Stimulated activated naive CD4-positive, alpha-beta T cell (primary cell): ENCODE measurements at places on chromosomes 7 and 10.

DNA sequence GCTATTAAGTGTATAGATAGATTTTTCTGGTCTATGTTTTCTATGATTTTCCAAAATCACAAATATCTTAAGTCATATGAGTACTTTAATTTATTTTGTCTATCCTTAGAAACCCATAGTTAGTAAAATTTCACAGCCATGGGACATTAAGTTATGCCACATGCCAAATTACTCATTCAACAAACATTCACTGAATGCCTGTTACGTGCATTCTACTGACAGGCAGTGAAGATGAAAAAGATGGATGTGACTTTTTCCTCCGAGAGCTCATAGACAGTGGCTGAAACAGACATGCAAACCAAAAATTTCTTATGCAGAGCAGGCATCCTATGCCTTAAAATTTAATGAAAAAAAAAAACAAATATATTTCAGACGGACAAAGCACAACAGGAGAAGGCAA is 84.9 kb downstream of the CHRM2 start:
- DNase-seq = no peak

DNA sequence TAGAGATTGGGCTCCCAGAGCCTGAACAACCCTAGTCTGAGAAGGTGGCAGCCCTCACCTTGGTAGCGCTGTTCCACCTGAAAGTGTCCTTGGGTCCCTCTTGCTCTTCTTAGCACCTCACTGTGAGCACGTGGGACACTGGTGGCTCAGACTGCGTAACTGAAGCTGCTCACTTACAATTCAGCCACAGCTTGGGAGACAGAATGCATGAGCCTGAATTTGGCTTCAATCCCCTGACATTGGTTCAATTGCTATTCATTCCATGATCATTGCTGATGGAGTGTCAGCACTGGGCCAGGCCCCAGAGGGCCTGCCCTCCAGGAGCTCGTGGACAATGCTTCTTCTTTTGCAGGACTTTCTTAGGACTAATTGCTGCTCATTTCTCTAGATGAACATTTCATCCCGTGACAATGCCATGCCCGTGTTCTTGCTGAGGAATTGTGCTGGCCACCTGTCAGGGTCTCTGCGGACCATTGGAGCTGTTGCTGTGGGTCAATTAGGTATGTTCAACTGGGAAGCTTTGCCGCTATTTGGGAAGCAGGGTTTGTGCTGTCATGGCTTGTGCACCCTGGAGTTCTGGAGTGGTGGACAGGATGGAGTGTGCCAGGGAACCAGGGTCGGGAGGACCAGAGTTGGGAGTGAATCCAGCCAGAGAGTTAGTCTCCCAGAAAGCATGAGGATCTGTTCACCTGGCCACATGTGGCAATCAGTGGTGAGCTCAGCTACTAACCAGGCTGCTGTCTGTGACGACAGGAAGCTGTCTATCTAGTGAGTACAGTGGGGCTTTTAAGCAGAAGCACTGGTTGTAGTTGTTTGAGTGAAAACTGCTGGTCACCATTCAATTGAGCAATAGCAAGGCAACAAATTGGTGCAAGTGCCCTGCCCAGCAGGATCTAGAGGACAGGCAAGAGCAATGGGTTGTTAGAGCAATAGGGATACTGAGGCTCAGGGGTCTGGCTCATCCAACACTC is 105.1 kb downstream of the WDFY4 start:
- no peak for DNase-seq

- DNase-seq = no peak
Measured at GRCh38 chr10:2202401-2202800, 465.1 kb upstream of the ADARB2 start.

DNA sequence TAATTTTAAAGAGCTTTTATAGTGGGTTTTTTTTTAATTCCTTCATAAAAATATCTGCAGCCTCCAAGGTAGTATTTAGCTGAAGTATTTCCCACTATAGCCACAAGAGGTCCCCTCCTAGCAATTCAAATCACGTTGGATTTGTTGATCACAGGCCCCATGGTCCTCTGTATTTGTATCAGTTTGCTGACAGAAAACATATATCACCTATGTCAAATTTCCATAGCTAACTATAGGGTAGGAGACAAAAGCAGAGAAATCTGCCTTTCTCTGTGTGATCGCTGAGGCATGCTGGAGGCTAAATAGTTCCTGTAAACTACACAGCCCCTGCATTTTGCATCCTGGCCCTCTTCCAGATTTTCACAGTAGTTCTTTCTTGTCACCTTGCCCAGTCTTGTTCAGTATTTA is 1.7 kb upstream of the CTNNA3 start:
- DNase-seq = peak; percentile 4

GRCh38 chr10:133201151-133201947 is 28.7 kb upstream of the UTF1 start:
- DNase-seq = no peak

DNA sequence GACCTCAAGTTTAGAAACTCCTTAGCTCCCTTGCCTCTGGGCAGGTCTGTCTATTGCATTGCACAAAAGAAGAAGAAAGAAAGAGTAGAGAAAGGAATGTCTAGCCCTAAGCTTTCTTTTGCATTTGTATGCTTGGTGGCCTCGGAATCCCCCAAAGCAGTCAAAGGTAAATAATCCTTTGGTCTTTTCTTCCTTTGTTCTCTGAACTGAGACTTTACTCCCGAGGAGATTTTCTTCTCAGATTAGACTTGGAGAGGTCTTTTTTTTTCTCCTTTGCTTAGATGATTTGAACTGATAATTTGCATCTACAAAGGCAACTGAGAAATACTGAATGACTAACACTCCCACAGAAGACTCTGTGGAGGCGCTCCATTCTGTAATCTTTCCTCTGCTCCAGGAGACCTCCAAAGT is 93.2 kb downstream of the AKR1D1 start:
- no peak for DNase-seq

DNA sequence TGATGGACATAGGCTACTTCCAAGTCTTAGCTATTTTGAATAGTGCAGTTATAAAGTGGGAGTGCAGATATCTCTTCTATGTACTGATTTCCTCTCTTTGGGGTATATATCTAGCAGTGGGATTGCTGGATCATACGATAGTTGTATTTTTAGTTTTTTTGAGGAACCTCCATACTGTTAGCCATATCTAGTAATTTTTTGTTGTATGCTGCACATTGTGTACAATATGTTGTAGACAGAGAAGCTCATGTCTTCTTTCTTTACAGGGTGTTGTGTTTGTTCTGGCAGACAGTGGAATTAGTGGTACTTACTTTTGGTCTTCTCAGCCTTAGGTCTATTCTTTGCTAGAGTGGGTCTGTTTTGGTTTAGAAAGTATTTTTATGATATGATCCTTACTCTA is 13.7 kb upstream of the DIP2C start:
- no peak for DNase-seq

GRCh38 chr7:39733881-39734632 is 110.7 kb downstream of the RALA start:
- DNase-seq = no peak

DNA sequence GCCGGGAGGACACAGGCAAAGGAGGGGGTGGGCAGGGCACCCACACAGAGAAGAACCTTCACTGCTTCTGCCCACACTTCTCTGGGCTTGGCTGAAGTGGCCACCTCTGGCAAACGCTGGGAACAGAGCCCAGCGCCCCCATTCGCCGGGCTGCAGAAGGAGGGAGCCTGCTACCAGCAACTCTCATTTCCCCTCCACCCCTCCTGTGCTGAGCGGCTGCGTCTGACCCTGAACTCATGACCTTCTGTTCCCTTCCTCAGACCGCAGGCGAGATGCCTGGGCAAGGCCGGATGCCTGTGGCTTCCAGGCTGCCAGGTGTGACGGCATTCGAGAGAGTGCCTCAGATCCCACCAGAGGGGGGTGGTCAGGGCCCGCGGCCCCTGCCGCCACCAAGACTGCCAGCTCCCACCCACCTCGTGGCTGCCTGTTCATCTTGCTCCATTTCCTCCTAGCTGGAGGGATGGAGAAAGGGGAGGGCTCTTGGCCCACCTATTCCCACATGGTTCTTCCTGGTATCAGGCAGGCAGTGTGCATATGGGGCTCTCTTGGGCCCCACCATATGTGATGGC is 19.8 kb downstream of the DNAJB12 start:
- DNase-seq = peak; percentile 69

- DNase-seq = no peak
Measured at GRCh38 chr7:82179311-82179710, 264.3 kb downstream of the CACNA2D1 start.

- no peak for DNase-seq
Measured at GRCh38 chr10:53886325-53887300, 914.4 kb downstream of the PCDH15 start.

- DNase-seq = no peak
Measured at GRCh38 chr7:124773339-124773738, 7.7 kb upstream of the GPR37 start.

- no peak for DNase-seq
Measured at GRCh38 chr7:139991269-139991666, 71.5 kb downstream of the PARP12 start.

GRCh38 chr10:60818134-60818770 is 40.0 kb downstream of the CDK1 start:
- DNase-seq = no peak

- peak; percentile 25 for DNase-seq
Measured at GRCh38 chr7:107856806-107857540, 34.0 kb upstream of the DLD start.

- DNase-seq = no peak
Measured at GRCh38 chr10:50260791-50261281, 9.5 kb upstream of the ASAH2 start.

DNA sequence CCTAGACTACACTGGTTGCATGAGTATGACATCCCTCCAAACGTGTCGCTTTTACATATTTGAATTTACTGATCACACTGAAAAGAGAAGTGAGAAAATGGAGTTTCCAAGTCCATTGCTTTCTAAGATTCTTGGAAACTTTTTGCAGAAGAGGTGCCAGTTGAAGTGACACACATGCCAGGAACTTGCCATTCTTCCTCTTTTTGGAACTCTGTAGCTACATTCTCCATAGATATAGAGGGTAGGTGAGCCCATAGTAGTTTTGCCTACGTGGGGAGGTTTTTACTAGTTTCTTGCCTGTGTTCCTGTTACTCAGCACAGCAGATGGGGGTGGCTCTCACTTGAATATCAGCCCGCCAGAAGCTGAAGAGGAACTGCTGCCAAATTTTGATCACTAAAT is 286.6 kb upstream of the NRP1 start:
- DNase-seq = no peak

GRCh38 chr7:159149488-159149887 is 4.8 kb upstream of the VIPR2 start:
- no peak for DNase-seq

DNA sequence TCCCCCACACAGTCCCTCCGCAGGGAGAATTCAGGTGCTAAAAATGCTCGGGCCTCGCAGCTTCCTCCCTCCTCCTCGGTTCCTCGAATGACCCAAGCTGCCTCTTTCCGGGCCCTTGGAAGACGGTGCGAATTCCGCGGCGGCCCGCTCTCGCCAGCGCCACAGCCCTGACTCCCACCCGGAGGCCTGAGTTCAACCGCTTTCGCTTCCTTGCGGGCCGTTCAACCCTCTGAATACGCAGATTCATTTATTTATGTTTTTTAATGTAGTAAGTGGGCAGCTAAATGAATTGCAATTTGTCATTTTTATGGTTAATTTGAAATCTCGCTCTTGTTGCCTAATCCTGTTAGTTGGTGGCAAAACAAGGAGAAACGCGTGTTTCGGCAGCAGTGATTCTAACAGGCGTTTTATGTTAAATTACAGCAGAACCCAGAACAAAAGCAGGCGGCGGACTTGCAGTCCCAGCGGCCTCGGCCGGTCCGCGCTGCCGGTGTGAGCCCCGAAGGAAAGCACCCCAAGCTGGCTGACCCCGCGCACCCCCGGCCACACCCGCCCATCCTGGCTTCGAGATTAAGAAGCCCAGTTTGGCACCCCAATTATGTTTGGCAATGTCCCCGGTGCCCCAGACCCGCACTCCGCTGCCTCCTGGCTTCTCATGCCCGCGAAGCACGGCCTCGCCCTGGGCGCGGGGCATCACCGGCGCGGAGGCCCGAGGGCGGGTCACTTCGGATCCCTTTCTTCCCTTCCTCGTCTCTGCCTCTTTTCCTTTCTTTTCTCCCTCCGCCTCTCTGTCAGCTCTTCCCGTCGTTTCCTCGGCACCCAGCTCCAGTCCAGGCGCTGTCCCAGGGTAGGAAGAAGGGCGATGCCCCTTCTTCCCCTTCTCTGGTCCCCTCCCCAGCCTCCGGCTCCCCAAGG is 75.9 kb downstream of the INSIG1 start:
- no peak for DNase-seq

- no peak for DNase-seq
Measured at GRCh38 chr7:12727455-12728191, 40.2 kb downstream of the ARL4A start.

- no peak for DNase-seq
Measured at GRCh38 chr7:158367634-158367982, 220.0 kb downstream of the PTPRN2 start.

DNA sequence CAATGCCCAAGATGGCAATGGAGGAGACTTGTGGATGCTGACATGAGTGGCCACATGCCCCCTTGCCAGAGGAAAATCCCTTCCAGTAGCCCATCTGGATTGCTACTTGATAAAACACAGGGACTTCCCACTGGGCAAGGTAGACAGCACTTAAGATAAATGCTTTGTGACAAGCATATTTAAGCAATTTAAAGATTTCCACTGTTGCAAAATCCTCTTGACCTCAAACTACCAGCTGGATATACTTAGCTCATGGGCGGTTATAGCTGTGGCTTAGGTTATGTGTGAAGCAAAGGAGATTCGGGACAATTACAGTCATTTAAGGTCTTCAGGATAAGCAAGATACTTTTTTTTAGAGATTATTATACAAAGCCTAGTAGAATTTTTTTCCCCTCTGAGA is 238.1 kb downstream of the BMPER start:
- DNase-seq = no peak

DNA sequence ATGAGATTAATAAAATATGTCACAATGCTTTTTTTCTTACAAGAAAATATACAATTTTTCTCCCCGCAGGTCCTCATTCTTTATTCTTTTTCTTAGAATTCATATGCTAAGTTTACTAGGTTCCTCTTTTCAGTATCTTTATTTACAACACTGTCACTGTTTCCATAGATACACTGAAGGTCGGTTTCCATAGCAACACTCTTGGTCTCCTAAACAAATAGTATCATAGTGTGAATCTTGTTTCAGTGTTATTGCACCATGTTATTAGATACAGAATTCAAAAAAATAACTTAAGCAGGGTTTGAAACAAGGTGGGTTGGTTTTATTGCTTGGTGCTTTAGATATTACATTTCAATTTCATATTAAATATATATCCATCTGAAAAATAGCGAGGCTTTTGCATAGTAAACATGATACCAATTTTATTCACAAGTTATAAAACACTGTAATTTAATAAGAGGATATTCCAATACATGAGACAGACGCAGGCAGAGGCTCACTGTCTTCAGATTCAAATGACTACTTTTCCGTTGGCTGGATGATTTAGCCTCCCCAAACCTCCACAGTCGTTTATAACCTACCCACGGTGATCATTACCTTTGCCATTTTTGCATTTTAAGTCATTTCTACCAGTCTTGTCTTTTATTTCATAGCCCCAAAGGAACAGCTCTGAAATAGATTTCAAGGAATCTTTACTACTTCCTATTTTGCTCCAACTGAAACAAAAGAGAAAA is 88.9 kb upstream of the KLF6 start:
- peak; percentile 67 for DNase-seq

- DNase-seq = no peak
Measured at GRCh38 chr7:129835569-129835968, 117.2 kb downstream of the UBE2H start.

- no peak for DNase-seq
Measured at GRCh38 chr10:73501651-73502050, 5.8 kb upstream of the PPP3CB start.
